ENCODE measurements at places on chromosomes 7 and 10.
A peak's percentile ranks its signal among the peaks of the same experiment; 100 is the strongest.

DNA sequence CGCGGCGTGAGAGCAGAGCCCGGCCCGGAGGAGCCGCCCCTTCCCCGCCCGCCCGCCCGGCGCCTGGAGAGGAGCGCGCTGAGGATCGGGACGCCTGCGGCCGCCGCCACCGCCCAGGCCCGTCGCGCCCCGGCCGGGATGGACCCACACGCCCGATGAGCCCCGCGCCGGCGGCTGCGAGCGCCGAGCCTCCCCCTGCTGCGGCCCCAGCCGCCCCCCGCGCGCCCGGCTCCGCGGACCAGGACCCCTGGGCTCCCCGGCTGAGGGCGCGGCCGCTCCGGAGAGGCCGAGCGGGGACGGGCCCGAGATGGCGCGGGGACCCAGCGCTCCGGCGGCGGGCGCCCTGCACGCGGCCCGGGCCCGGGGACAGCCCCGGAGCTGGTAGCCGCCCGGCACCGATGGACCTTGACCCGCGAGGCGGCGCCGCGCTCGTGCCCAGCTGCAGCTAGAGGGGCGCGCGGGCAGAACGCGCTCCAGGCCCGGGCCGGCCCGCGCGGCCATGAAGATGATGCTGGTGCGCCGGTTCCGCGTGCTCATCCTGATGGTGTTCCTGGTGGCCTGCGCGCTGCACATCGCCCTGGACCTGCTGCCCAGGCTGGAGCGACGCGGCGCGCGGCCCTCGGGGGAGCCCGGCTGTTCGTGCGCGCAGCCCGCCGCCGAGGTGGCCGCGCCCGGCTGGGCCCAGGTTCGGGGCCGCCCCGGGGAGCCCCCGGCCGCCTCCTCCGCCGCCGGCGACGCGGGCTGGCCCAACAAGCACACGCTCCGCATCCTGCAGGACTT, 520 bp downstream of the FAM20C start:
- no peak for DNase-seq

- DNase-seq: no peak
Observed at GRCh38 chr10:14875941-14876340, 2.7 kb upstream of the SUV39H2 start.

GRCh38 chr7:24299192-24299591, 15.2 kb downstream of the NPY start:
- no peak for DNase-seq

- DNase-seq: peak; percentile 54
Observed at GRCh38 chr7:28406192-28406591, 6.1 kb upstream of the CREB5 start.

DNA sequence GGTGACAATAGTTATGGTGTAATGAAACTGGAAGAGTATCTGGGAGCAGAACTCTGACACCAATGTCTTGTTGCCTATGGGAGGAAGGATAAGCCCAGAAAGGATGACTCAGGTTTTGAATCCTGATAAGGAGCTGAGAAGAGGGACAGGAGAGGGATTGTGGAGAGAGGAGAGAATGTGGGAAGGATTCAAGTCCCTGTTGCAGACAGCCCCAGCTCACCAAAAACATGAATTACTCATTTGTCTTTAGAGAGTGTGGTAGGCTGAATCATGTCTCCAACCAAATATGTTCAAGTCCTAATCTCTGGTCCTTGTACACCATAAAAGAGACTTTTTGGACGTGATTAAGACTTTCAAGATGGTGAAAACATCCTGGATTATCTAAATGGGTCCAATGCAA, 206.9 kb upstream of the PHYHIPL start:
- no peak for DNase-seq

DNA sequence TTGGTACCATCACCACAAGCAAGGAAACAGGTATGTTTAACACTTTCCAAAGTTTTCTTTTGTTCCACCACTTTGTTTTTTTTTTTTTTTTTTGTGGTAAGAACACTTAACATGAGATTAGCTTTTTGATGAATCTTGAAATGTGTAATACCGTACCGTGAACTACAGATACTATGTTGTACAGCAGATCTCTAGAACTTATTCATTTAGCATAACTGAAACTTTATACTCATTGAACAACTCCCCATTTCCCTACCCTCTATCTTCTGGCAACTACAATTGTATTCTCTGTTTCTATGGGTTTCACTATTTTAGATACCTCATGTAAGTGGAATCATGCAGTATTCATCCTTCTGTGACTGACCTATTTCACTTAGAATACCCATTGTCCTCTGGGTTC, 162.7 kb upstream of the ITGB1 start:
- DNase-seq: no peak

- no peak for DNase-seq
Observed at GRCh38 chr10:104345515-104345914, 7.2 kb upstream of the ITPRIP start.

GRCh38 chr7:2812114-2812487, 32.0 kb downstream of the GNA12 start:
- no peak for DNase-seq

DNA sequence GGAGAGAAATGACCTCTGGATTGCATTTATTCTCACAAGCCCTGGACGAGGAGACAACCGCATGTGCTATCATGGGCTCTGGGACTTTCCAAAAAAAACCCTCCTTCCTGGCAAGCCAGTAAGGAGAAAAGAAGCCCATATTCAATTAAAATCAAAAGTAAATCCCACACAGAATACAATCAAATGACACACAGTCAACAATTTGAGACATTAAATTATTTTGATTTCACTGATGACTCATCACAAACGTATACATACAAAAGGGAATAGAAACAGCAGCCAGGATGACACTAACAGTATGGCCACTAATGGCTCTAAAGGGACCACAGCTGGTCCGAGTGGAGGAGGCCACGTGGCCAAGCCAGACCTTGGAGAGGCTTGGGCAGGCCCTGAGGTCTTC, 24.9 kb downstream of the LRRC20 start:
- no peak for DNase-seq

DNA sequence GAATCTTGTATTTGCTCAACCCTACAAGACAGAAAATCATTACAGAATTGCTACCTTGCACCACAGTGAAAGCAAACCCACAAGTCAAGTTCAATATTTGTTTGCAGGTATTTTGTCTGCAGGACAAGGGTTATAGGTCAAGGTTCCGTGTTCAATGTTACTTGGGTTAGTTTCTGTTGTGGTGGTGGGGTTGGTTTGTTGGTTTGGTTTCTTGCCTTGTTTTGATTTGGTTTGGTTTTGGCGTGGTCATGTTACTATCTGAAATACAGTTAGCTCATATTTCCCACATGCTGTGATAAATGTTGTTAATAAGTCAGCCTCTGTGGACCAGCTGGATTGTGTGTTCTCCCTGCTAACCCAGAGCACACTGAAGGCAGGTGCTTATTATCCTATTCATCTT, 75.6 kb upstream of the INSIG1 start:
- no peak for DNase-seq

- DNase-seq: no peak
Observed at GRCh38 chr10:73802276-73802991, 9.0 kb downstream of the NDST2 start.

GRCh38 chr10:98642281-98642680, 195.5 kb upstream of the HPS1 start:
- DNase-seq: no peak

GRCh38 chr7:156751319-156751718, 110.7 kb downstream of the RNF32 start:
- DNase-seq: no peak

DNA sequence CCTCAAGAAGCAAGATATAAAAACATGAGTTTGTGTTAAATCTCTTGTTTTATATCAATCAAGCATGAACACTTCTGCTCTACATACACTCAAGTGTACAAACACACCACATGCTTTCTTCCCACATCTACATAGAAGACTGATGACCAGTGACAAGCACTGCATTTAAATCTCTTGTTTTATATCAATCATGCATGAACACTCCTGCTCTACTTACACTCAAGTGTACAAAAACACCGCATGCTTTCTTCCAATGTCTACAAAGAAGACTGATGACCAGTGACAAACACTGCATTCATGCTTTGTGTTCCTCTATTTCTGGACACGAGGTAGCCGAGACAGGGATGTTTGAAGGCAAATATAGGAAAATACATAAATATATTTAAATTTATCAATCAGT, 642.0 kb upstream of the PFKP start:
- DNase-seq: no peak

DNA sequence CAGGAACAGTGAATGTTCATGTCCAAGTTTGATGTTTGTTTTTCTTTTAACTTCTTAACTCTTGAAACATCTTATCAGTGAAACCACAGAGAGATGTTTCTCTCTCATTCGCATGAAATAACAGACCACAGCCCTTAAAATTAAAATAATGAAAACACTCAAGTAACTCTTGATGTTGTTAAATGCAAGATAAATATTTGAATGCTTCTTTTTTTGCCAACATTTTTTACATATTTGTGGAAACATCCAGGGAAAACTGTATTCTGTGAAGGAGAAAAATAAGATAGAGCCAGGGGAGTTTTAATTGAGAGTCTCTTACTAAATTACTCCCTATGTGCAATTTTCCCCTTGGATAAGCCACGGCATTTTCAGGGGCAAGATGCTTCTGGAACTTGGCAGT, 361.8 kb upstream of the MGMT start:
- no peak for DNase-seq

DNA sequence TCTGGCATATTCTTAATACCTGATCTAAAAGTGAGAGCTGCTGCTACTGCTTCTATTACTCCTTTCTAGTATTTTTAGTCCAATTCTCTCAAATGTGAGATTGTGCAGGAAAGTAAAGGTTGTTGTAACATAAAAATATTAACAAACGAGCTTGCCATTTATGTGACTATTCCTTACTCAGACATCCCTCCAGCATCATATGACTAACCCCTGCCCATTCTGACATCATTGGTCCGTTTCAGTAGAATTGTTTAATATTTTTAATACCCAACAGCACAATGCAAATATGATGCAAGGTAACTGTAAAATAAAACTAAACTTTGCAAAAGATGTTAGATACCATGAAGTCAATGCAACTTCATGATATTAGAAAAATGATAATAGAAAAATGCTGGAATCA, 83.6 kb downstream of the CFAP58 start:
- DNase-seq: no peak

- peak; percentile 94 for DNase-seq
Observed at GRCh38 chr10:71805776-71806703, 32.7 kb upstream of the VSIR start.

- no peak for DNase-seq
Observed at GRCh38 chr7:135980665-135981180, 3.6 kb upstream of the MTPN start.

GRCh38 chr7:25148772-25149575, 23.9 kb upstream of the CYCS start:
- DNase-seq: no peak

- DNase-seq: no peak
Observed at GRCh38 chr10:33535866-33536265, 201.4 kb upstream of the NRP1 start.

DNA sequence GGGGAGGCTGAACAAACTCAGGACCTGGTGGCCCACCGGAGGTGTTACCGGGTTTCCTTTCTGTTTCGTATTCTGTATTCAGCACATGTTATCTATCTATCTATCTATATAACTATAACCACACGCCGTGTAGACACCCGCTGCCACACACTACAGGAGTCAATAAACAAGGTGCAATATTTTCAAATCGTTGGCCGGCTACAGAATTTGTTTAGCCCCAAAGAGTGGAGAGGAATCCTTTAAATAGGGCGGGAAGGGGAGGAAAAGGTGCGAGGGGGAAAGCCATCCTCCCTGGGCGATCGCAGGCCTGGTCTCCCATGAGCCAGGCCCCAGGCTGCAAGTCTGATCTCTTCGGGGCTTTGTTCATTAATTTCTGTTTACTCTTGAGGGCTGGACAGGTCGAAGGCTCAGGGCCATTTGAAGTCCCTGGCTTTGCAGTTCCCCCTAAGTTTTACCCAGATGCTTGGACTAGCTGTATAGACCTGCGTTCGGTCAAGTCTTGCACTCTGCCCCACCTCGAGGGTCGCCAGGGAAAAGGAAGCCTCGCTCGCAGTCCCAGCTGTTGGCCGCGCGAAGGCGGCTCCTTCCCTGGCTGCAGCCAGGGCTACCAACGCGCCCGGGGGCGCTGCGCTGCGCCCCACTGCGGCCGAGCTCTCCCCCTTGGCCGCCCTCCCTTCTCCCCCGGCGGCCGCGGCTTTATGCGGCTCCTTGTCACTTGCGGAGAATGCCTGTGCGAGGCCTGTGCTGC, 3.8 kb downstream of the NKX2-3 start:
- peak; percentile 62 for DNase-seq

- no peak for DNase-seq
Observed at GRCh38 chr7:40507166-40507565, 372.4 kb downstream of the SUGCT start.

DNA sequence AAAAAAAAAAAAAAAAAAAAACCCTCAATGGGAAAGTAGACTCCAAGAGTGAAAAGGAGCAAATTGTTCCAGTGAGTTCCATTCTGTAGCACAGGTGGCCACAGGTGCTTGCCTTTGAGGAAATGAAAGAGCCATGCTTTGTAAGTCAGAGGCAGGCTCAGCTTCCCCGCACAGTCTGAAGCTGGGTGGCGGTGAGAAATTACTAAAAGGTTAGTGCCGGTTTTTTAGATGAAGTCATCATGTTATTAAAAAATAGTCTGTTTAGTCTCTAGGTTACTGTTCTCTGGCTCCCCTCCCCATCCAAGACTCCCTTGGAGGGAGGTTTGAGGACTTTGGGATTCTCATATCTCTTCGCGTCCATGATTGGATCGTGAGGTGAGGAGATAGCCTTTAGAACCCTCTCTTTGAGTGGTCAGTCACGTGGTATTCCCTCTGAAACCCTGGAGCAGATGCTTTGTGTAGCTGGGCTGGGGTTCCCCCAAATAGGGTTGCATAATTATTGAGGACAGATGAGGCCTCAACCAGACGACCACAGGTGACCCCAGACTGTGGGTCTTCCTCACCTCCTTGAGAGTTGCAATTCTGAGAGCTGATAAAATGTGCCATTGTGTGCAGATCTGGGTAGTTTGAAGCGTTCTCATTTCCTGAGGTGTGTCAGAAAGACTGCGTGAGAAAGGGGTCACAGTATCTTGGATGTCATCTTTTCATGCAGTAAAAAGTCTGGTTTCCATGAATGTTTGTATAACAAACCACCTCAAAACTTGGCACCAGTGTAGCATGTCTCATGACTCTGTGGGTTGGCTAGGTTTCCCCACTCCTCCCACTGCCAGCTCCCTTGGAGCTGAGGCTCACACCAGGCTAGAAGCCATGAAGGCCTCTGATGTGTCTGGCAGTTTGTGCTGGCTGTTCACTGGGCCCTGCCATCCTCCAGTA, 27.1 kb downstream of the OGDH start:
- no peak for DNase-seq

GRCh38 chr7:66877577-66878300, 43.3 kb upstream of the TMEM248 start:
- DNase-seq: no peak

GRCh38 chr10:43090188-43090587, 13.3 kb downstream of the RET start:
- DNase-seq: no peak

DNA sequence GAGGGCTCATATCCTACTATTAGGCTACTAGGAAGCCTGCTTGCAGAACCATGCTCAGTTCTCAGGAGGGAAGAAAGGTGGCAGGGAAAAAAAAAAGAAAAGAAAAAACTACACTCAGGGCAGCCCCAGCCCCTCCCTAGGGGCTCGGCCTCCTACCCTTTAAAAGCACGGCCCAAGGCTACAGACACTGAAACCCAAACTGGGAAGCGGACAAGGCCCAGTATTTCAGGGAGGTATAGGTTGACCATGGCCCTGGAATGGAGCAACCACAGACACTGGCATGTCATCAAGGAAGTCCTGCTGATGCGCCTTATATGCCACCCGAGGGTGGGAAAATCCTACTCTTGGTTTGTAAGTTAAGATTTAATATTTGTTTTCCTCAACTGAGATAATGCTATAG, 50.8 kb downstream of the DLG5 start:
- no peak for DNase-seq
